Transverse colon (tissue), 4 donors: ENCODE measurements at places on chromosomes 11 and 22. TPM values are rescaled to one million over a fixed set of nuclear protein-coding genes. Genes with fewer than 3 reads are reported as not detected.

Gene MYOD1
- not detected for total RNA-seq

Gene DCDC1
- total RNA-seq, result 0.32 TPM

Gene SYT13
- total RNA-seq, result 22.1 TPM

- no peak for DNase-seq
These were observed 39.1 kb downstream of the CASP12 start for GRCh38 chr11:104858882-104859775.

GRCh38 chr11:29685361-29685760 is 331.5 kb downstream of the KCNA4 start:
- DNase-seq, result no peak

DNA sequence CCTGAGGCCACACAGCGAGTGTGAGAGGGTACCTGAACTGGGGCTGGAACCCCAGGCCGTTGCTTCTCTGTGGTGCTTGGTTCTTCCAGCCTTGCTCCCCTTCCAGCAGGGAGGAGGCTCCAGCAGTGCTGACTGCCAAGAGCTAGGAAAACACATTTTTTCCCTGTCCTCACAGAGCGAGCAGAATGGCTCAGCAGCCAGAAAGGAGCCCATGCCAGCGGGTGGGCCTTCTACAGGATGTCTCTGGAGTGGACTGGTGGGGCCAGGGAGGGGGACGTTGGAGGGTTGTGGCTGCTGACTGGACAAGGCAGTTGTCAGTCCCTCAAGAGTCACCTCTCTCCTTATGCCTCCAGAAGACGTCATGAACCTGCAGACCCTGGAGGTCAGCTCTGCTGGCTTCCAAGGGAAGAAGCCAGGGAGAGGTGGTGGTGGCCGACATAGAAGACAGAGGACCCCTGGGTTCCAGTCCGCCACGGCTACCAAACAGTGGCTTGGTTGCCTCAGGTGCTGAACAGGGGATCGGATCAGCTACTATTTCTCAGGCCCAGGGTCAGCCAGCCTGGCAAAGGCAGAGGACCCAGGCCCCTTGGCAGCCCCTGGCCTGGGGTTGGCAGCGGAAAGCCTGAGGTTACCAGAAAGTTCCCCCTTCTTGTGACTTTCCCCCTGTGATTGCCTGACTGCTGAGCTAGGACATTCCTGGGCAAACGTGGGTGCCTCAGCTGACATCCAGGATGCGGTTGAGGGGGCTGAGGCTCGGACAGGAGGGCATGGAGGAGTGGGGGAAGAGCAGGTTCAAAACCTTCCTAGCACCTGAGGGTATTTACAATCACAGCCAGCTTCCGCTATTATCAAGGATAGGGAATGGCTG is 3.7 kb downstream of the MAFF start:
- peak; percentile 66 for DNase-seq

- peak; percentile 79 for DNase-seq
These were observed at the start of gene APOL3 for GRCh38 chr22:36160499-36160942. APOL3 (minus strand) TSS chr22:36160755; CDS start chr22:36149055, 11,700 bp downstream.

GRCh38 chr11:15341587-15341986 is 226.9 kb downstream of the INSC start:
- no peak for DNase-seq

DNA sequence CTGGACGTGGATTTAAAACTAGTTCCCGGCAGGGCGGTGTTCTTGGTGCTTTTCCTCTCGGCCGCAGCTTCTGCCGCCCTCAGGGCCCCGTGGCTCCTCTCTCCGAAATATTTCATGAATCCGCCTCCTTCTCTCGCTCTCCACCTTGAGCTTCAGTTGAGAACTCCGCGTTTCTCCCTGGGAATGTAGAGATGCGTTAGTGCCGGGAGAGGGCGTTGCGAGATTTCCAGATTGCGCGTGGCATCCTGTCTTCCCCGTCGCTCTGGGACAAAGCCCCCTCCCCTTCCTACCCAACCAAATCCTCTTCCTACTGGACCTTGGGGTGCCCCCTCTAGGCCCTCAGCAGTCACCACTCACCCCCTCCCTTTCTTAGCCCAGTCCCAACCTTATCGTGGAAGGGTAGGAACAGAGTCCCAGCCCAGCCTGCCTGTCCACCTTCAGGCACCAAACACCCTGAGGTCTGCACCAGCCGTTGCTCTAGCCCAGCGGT is 15.5 kb upstream of the RAC2 start:
- no peak for DNase-seq

GRCh38 chr22:49274754-49275380 is 552.8 kb downstream of the BRD1 start:
- DNase-seq, result no peak

DNA sequence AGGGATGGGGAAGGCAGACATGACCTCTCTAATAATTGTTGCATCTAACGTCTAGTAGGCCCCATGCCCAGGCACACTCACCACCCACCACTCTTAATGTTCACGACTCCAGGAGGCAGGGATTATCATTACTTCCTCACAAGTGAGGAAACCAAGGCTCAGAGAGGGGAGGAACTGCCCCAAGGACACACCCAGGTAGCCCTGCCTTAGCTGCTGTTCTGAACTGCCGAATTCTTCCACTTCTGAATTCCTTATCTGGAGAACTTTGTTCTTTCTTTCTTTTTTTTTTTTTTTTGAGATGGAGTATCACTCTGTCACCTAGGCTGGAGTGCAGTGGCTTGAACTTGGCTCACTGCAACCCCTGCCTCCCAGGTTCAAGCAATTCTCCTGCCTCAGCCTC is 16.7 kb downstream of the SLCO2B1 start:
- peak; percentile 47 for DNase-seq

DNA sequence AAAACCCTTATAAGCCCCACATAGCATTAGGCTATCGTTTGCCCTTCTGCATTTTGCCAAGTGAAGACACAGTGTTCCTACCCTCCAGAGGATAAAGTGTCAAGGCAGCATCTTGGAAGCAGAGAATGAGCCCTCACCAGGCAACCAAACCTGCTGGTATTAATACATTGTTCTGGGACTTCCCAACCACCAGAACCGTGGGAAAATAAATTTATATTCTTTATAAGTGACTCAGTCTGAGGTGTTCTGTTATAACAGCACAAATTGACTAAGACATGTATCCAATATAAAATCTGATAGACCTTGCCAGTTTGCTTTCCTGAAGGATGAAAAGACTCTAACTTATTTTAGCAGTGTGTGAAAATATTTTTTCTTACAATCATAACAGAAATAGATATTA is 792.5 kb upstream of the LRRC4C start:
- no peak for DNase-seq

DNA sequence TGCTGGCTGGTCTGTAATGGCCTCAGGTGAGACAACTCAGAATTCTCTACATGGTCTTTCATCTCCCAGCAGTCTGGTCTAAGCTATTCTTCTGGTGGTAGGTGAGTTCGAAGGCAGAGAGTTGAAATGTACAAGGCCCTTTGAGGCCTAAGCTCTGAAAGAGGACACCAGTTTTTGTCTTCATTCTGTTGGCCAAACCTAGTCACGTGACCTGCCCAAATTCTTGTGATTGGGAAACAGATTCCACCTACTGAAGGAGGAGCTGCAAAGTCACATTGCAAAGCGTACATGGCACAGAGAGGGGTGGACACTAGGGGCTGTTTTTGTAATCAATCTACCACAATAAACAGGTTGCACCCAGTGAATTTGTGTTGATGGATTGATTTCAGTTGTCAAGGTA is 193.5 kb downstream of the NAV2 start:
- DNase-seq, result no peak

DNA sequence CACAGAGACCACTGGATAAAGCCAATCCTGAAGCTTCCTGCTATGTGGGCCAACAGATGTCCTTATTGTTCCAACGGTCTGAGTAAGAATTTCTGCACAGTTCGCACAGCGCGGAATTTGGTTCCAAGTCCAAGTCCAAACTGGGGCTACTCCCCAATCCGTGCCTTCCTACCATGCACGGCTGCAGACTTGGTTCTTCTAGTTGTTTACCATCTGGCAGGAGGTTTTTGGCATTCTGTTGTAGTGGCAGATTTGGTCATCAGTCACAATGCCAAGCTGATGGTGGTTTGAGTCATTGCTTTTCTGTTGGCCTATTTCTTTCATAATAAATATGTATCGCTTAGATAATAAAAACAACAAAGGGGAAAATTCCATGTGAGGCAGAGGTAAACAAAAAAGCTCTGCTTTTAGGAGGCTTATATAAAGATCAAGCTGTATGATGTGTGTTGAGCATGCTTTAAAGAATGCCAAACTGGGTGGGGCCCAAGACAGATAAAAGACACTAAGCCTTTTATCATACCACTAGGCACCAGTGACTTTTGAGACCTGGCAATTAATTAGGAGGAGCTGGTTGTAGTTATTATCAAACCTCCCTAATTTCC is 52.5 kb upstream of the SYN3 start:
- no peak for DNase-seq

DNA sequence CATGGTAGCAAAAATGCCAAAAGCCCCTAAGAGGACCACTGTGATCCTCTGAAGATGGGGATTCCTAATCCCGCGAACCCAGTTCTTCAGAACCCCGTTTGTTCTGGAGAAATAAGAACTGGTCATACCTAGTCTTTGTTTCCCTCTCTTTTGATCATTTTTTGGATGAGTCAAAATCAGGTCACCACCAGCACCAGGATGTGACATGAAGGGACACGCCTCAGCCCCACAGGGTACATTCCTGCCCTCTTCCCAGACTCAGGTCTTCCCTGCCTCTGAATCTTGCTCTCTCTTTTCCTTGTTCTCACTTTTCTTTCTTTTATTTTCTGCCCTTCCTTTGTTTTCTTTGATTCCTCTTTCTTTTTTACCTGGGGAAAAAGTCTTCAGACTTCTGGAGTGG is 14.6 kb upstream of the ANO1 start:
- DNase-seq, result no peak

DNA sequence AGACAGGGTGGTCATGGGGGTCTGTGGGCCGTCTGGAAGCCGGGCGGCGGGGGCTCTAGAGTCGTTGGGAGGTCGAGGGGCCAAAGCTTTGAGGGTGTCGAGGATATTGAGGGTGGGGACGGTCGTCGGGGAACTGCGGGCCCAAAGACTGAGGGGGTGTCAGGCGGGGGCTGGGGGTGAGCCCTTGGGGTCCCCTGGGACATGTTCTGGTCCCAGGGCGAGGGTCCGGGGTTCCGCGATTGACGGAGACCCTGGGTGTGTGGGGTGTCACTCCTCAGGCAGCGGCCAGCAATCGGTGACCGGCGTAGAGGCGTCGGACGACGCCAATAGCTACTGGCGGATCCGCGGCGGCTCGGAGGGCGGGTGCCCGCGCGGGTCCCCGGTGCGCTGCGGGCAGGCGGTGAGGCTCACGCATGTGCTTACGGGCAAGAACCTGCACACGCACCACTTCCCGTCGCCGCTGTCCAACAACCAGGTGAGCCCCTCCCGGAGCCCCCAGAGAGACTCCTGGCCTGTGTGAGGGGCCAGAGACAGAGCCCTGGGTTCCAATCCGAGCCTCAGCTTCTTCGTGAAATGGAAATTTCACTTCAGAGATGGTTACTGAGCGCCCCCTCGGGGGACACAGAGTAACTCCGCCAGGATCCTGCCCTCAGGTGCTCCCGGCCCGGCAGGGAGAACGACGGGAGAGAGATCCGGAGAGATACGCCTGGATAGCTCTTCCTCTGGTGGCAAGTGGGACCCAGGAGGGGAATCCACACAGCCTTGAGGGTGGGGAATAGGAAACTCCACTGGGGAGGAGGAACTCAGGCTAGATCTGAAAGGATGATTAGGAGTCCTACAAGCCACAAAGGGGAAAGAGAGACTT is 714 bp downstream of the SDF2L1 start:
- DNase-seq, result peak; percentile 71

DNA sequence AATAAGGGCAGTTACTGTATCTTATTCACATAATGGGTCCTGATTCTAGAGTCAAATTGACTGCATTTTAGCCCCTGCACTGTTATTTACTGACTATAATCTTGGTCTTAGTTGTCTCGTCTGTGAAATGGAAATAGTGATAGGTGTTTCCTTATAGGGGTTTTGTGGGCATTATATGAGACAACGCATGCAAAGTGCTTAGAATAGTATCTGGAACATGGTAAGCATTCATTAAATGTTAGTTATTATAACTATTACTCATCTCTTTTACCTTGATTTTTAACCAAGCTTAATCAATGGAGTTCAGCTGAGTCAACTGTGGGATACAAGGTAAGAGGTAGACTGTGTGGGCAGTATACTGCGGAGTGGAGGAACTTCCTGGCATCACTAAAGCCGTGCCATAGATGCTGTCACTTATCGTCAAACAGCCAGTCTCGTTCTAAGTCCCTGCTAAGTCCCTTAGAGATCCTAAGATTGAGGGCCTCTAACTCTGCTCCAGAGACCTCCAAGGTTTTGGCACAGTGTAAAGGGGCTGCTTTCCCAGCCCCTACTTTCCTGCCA is 2.6 kb upstream of the ZC3H12C start:
- no peak for DNase-seq

DNA sequence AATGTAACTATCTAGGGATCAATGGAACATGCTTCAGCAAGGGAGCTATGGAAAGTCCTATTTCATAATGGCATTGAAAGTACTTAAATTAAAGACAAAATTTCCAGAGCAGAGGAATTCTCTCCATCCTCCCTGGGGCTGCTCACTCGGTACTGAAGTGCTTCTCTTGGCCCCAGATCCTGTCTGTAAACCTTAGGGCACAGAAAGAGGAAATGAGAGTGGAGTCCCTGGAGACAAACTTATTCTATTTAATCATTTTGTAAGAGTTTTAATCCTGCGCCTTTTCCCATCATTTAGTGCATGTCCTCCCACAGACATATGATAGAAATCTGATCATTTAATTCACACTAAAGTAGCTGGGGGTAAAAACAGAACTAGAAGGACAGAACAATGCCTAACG is 20.9 kb upstream of the PAMR1 start:
- no peak for DNase-seq

DNA sequence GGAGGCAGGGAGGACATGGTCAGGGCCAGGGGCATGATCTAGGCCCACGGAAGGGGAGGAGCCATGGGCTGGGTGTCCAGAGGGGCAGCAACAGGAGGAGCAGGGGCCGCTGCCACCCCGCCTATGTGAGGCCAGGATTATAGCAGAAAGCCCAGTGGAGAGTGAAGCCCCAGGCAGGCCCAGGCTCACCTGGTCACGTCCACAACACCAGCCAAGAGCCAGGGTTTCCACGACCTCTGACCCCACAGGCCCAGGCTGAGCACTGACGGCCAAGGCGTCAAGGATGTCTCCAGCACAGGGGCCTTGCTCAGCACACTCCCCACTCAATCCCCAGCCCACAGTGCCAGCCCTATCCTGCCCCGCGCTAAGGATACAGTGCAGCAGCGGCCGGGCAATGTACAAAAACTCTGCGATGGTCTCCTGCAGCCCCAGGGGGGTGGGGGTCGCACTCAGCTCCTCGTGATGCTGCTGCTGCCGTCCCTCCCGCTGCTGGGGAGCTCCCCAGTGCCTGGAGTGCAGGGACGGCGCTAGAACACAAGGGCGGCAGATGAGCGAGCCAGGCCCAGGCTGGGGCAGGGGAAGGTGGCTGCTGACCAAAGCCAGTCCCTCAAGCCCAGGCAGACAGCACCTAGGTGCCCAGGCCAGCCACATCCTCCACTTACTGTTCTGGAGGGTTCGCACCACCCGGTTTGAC is 3.6 kb downstream of the PEX16 start:
- no peak for DNase-seq

DNA sequence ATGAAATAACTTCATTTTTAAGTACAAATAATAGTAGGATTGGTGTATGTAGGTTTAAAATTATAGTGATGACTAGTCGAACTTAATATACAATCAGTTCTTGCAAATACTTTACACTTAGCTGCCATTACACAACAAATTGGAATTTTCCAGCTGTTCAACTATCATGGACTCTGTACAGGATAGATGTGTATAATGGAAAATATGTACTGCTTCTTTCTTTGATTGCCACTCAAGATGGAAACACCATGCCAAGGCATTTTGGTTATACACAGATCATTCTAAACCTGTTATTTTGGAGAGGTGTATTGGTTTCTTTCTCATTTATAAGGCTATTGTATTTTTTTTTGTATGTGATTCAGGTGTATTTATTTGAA is 24.4 kb upstream of the CRTAM start:
- DNase-seq, result no peak

- DNase-seq, result peak; percentile 43
These were observed 47.0 kb downstream of the CDPF1 start for GRCh38 chr22:46202897-46203600.
